ENCODE measurements at places on chromosomes 11 and 22.
A peak's percentile ranks its signal among the peaks of the same experiment; 100 is the strongest.

DNA sequence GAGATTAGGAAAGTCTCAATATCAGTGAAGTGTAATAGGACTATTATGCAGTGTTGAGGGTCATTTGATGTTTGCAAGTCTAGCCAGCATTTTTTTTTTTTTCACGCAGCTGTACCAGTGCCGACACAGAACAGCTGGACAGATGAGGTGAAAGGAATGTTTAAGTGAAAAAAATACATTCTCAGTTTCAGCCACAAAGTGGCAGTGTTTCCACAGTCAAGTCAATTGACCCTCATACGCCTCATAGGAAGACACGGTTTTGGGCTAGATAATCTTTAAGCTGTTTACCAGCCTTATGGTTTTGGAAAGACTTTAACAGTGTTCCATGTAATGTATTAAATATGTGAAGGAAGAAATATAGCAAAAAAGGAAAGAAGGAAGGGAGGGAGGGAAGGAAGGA, 349.9 kb upstream of the ANO3 start:
- DNase-seq = peak; percentile 73

- DNase-seq = no peak
Observed at GRCh38 chr11:23398052-23398451, 537.8 kb upstream of the CCDC179 start.

GRCh38 chr11:2377511-2378443, 667 bp downstream of the CD81 start:
- DNase-seq = peak; percentile 62

DNA sequence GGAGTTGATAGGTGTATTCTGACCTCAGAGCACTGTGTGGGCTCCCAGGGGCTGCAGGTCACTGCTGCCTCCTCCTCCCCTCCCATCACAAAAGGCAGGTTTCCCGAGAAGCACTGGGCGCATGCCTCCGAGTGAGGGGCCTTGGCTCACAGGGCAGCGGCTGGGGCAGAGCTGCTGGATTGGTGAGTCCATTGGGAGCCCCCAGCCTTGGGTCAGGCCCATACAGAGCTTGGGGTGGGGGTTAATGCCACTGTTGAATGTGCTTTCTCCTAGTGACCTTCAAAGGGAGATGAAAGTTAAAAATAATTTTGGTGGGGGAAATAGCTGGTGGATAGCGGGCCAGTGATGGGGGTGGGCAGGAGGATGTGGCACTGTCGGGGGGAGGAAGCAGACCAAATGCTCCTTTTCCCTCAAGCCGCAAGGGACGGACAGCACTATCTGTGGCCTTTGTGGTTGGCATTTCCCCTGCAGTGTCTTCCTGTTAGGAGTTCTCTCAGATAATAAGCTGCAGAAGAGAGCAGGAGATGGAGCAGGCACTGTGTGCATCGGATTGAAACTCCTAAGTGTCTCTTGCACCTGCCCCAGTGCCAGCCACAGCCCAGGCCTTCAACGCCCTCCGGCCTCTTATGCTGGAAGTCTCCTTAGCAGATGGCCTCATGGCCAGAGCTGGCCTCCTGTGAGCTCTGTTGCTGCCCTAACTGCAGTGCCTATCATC, 3.2 kb downstream of the TUBA8 start:
- no peak for DNase-seq

GRCh38 chr11:2801711-2802388, 83.7 kb downstream of the CDKN1C start:
- DNase-seq = no peak

DNA sequence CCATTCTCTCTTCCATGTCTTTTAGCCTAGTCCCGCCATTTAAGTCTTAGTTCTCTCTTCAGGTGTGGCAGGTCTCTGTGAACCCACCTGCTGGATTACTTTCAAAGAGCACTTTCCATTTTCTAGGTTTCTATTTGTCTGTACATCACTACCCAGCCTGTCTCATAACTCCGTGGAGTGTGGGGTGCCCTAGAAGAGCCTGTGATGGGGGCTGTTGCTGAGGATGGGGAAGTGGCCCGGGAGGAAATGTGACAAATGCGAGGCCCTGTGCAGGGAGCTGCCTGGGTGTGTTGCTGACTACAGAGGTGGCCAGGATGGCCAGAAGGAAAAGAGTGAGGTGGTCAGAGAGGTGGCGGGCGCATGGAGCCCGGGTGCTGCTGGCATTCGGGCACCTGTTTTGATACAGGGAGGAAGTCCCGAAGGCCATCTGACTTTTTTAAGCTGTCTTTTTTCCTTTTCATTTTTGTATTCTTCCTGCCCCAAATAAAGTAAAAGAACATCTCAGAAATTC, 10.7 kb downstream of the DGCR8 start:
- DNase-seq = no peak

- peak; percentile 40 for DNase-seq
Observed at GRCh38 chr11:38315151-38315550, 1717.1 kb upstream of the RAG2 start.

DNA sequence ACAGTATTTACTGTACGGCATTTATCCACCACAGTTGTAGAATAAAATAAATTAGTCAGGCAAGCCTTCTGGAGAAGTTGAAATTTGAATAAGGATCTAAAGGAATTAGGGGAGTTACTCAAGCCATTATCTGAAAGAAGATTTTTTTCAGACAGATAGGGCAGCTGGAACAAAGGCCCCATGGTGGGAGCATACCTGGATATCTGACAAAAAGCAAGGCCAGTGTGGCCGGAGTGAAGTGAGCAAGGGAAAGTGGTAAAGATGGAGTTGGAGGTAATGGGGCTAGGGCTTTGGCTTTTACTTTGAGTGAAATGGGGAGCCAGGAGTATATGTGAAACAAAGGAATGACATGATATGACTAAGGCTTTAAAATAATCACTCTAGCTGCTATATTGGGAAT, 45.7 kb upstream of the PSMA1 start:
- no peak for DNase-seq

GRCh38 chr11:27112946-27113345, 72.3 kb downstream of the BBOX1 start:
- no peak for DNase-seq

GRCh38 chr11:46369458-46370152, 11.9 kb upstream of the MDK start:
- DNase-seq = peak; percentile 65

DNA sequence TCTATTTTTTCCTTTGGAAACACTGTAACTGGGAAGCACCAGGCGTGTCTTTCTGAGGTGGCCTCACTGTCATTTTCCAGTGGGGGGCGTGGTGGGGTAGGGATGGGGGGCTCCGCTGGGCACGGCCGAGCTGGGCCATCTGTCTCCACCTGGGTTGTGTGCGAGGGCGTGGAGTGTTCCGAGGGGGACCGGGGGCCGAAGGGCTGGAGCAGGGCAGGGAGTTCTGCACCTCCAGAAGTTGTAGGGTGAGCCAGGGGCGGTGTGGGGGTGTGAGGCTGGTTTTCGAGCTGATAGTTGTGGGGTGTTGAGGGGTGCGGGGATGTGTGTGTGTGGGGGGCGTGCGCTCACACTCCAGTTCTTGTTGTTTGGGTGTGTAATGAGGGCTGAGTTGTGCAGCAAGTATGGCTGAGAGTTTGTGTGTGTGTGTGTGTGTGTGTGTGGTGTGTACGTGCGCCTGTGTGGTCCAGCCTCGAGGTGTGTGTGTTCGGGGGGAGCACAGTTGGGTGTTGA, 10.8 kb downstream of the YPEL4 start:
- no peak for DNase-seq

DNA sequence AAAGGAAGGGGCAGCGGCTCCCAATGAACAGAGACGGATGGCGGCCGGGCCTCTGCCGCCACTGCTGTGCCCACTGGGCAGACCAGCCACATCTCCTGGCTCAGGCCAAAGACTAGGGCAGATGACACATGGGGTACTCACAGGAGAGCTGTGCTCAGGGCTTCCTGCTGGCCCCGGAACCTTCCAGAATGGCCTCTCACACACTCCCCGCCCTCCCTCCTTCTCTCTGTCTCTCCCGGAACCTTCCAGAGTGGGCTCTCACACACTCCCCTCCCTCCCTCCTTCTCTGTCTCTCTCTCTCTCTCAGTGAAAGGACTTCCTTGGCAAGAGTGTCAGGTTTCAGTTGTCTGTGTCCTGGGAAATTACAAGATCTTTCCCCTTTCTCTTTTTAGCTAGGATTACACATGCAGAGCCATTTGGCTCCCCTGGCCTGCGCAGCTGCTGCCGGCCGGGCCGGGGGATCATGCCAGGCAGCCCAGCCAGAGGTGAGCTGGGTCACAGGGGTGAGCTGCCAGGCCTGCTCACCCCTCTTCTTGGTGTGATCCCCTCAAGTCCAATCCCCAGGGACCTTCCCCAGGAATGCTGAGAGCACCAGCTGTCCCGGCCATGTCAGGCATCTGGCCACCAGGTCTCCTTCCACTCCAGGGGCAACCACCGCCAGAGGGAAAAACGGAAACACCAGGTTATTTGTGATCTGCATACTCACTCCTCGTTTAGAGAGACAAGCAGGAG, 45.3 kb upstream of the ADA2 start:
- no peak for DNase-seq

GRCh38 chr11:102590276-102591049, 34.7 kb downstream of the MMP20 start:
- DNase-seq = no peak

GRCh38 chr11:1453611-1454034, 33.0 kb downstream of the MOB2 start:
- peak; percentile 60 for DNase-seq

GRCh38 chr22:20615533-20616450, 108.4 kb downstream of the MED15 start:
- no peak for DNase-seq

- peak; percentile 35 for DNase-seq
Observed at GRCh38 chr11:94424662-94425061, 23.4 kb upstream of the GPR83 start.

DNA sequence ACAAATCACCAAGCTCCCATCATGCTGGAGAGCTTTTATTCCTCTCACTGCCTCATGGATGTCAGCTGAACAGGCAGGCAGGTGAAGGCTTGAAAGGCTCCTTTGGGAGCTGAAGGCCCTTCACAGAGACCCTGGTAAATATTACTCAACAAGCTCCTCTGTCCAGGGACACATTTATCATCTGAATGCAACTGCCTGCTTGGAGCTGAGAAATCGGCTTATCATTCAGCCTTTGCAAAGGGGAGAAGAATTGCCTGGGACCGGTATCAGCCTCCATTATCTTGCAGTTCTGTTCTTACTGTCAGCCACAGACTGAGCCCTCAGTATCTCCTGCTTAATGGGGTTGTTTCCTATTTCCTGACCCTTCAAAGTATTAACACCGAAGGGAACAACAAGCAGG, 113.8 kb upstream of the PITPNB start:
- DNase-seq = no peak

DNA sequence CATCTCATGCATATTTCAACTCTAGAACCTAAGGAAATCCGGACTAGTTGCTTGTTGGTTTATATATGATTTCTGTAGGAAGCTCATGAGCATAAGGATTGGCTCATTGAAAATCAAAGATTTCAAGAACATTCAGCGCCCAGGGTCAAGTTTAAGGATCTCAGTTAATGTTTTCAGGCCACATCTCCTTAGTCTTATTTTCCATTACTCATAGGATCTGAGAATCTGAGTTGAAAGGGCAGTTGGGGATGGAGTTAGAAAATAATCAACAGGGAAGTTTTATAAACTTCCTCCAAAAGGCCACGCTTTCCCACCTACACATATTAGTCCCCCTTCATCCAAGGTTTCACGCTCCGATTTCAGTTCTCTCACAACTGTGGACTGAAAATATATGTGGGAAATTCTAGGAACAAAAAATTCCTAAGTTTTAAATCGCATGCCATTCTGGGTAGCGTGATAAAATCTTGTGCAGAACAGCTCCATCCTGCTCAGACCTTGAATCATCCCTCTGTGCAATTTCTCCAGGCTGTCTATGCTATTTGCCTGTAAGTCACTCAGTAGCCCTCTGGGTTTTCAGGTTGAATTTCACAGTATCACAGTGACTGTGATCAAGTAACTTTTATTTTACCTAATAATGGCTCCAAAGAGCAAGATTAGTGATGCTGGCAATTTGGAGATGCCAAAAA, 160.2 kb downstream of the KIRREL3 start:
- no peak for DNase-seq

DNA sequence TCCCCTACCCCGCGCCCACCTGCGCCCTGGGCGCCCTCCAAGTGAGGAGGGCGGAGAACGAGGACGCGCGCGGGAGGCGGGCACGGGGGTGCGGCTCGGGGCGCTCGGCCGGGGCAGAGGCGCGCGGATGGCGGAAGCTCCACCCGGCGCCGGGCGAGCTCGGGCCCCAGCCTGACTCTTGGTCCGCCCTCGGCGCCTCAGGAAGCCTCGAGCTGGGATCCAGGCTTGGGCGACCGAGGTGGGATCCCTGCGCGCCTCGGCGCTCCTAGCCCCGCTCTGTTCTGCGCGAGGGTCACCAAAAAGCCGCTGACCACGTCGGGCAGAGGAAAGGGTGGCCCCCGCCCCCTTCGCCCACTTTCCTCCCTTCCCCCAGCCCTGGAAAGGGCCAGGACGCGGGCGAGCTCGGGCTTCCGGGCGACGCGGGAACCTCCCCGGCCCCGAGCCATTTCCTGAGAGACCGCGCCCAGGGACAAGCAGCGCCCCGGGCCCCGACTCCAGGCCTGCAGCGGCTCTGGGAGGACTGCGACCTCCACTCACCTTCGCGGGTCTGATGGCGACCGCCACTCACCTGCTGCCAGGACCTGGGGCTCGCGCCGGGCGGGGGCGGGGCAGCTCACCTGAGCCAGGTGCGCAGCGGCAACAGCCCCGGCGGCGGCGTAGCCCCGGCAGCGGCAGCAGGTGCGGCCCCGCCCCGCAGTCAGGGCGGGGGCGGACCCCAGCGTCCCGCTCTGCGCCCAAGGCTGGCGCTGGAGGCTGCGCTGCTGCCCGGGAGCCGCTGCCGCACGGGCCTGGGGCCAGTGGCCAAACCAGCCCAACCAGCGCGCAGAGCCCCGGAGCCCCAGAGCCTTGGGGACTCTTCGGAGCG, 2.2 kb upstream of the SIGIRR start:
- peak; percentile 63 for DNase-seq

DNA sequence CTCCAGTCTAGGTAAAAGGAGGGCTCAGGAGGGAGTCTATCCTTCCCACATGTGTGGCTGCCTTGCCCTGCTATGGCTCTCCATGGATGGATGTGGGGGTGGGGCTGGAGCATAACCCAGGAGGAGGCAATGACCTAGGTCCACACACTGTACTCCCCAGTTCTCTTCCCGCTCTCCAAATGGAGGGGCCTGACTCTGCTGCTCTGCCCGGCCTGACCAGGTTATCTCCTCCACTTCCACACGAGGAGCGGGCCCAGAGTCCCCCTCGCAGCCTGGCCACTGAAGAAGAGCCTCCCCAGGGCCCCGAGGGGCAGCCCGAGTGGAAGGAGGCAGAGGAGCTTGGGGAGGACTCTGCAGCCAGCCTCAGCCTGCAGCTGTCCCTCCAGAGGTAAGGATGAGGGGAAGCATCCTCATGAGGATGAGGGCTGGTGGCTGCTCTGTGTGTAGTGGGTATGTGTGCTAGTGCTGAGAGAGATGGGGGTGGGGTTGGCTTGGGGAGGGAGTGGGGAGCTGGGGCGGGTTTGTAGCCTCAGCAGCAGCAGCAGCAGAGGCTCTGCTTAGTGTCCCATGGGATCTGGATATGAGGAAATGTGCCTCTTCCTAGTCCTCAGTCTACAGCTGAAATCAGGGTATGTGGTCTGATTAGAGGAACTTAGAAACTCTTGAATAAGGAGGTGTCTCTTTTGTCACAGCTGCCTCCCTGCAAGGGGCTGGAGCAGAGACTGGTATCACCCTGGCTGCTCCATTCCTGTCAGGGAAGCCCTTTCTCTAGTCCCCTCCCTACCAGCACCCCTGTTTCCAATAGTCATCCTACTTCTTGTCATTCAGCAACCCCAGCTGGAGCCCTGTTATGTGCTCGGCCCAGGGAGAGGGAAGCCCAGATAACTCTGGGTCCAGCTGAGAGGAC, 54.1 kb downstream of the CEP164 start:
- DNase-seq = no peak

GRCh38 chr11:76732643-76733042, 50.5 kb upstream of the TSKU start:
- DNase-seq = no peak

- no peak for DNase-seq
Observed at GRCh38 chr11:62401811-62402210, 17.0 kb upstream of the SCGB1A1 start.

All from epithelial cell of esophagus (primary cell).